ENCODE measurements at places on chromosomes 4 and X.

- no peak for DNase-seq
These were observed 235.3 kb downstream of the TENM3 start for GRCh38 chr4:182478475-182478874.

- no peak for DNase-seq
These were observed 108.4 kb downstream of the AFF1 start for GRCh38 chr4:87042986-87043820.

DNA sequence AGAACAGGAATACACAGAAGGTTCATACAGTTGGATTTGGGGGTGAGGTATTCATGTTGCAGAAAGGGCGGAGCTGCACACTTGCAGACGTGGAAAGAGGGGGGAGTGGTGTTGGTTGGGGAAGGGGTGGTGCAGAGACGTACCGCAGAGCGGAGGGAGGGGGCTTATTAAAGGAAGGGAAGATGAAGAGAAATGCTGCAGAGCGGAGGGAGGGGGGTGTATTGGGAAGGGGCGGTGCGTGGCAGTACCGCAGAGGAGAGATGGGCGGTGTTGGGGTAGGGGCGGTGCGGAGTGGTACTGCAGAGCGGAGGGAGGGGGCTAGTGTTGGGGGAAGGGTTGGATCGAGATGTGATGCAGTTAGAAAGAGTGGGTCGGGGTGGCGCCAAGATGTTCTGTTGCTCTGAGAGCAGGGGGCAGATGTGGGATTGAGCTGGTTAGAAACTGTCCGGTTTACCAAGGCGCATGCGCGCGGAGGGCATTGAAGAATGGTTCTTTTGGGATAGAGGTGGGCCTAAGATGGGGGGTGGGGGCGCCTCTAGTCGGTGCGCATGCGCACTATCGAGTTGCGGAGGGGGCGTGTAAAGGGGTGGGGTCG lies 900 bp downstream of the TRO start:
- peak; percentile 2 for DNase-seq

- DNase-seq = no peak
These were observed 121.3 kb downstream of the NWD2 start for GRCh38 chr4:37365888-37366287.

All from stimulated activated CD8-positive, alpha-beta memory T cell treated with anti-CD3 and anti-CD28 coated beads, Interleukin-7, amount 100 ng/mL, for 1 hour (primary cell).